ENCODE measurements at places on chromosomes 16 and 17.
A peak's percentile ranks its signal among the peaks of the same experiment; 100 is the strongest.

- peak; percentile 88 for DNase-seq
Measured at GRCh38 chr16:49281843-49282642, 405 bp upstream of the CBLN1 start.

DNA sequence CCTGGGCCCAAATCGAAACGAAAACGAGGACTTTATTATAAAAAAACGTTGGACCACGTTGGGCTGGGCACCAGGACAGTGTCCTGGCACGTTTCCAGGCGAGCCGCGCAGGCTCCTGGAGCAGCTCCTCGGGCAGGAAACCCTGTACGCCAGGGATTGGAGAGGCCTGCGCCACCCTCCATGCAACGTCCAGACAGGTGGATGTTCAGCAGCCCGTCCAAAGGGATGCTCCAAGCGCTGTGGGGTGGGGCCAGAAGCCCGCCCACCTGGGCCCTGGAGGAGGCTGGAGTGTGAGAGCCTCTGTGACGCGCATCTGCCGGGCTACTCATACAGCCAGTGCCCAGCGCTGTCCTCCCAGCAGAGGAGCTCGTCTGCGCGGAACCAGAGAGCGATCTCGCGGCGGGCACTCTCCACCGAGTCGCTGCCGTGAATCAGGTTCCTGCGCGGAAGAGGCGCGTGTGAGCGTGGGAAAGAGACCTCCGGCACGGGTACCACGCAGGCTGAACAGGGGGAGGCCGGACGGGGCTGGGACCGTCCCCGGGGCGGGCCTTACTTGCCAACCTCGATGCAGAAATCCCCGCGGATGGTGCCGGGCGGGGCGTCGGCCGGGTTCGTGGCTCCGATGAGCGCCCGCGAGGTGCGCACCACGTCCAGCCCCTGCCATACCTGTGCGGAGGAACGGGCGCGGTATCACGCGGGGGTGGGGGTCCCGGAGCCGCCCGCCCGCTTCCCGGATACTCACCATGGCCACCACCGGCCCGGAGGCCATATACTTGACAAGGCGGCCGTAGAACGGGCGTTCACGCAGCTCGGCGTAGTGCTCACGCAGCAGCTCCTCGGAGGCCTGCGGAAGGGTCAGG, 785 bp downstream of the NME3 start:
- DNase-seq: peak; percentile 37

DNA sequence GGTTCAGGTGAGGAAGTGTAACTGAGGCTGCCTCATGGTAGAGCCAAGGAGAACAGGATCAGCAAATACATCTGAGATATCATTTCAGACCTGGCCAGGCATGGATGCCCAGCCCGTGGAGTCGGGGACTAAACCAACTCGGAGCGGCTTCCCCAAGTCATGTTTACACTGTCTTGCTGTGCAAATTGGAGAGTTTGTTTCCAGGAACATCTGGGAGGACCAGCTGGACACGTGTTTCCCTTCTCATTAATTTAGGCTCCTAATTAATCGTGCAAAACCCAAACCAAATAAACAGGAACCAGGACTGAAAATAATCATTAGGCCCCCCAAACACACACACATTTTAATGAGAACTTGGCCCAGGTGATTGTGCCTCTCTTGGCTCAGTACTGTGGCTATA, 70.9 kb upstream of the SALL1 start:
- no peak for DNase-seq

- DNase-seq: no peak
Measured at GRCh38 chr16:67767953-67768352, 38.4 kb downstream of the RANBP10 start.

DNA sequence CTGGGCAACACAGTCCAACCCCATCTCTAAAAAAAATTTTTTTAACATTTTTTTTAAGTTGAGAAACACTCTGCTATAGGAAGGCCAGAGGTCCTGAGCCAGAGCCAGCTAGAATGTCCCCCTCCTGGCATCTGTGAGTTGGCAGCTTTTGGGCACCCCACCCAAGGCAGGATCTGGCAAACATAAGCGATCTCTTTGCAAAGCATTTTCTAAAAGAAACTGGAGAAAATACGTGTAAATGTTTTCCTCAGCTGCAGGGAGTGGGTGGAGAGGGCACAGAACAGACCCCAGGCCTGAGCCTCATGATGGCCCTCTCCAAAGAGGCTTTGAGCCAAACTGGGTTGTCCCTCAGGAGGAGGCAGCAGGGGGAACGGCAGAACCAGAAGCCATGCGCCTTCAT, 11.7 kb downstream of the CAVIN1 start:
- DNase-seq: no peak

DNA sequence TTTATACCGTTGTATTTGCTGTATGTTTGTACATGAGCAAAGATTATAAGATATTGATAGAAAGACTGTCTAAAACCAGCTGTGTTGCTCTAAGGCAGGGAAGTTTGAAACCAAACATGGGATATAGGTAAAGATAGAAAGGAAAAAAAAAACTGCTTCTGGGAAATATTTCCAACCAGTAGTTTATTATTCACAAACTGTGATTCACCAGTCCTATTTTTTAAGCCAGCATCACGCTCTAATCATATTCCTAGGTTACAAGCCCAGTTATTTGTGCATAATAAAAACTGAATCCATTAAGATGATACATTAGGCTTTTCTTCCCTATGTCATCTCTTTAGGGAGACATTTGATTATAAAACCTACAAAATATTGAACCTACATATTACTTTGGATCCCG, 4.0 kb downstream of the ERN1 start:
- no peak for DNase-seq

GRCh38 chr17:20797292-20797691, 217.8 kb downstream of the CDRT15L2 start:
- DNase-seq: no peak

GRCh38 chr16:81863630-81864352, 84.7 kb downstream of the PLCG2 start:
- DNase-seq: no peak

- no peak for DNase-seq
Measured at GRCh38 chr17:40978575-40979151, 5.5 kb downstream of the KRT40 start.

DNA sequence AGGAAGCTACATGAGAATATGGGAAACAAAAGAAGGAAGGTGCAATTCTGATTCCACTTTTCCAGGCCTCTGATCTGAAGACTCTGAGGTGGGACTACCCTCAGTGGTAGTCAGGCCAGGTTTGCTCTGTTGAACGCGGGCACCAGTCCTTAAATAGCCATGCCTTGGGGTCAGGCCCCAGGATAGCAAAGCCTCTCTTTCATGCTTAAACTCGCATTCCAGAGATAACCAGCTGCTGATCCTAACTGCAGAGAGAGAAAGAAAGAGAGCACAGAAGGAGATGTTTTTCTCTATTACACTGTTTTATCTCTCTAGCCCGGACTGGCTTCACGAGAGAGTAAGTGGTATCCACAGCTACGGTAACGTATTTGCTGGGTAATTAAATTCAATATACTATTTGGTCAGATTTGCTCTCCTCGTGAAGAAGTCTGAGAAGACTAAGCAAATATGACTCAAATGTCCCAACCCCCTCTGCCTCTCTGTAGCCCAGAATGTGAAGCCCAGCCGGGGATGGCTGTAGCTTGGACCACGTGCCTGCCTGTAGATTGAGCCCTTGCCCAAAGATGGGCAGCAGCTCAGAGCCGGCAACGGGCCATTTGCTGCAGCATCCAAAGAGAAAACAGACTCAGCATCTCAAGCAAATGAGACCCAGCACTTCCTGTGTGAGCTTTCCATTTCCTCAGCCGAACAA, 122.2 kb downstream of the SMG6 start:
- peak; percentile 80 for DNase-seq

DNA sequence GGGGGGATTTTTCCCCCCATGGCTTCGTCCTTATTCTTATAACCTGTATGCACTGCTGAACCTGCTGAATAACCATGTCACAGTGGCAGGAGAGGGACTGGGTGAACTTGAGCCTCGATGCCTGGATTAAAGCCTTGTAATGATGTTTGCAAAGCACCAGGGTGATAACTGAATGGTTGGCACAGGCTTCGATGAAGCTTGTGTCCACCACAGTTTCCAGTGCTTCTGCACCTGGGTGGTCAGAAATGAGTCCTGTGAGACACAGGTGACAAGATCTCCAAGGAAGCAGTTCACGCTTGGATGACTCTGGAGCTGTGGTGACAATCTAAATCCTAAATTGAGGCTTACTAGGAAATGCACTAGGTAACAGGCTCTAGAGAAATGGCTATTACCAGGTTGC, 729.3 kb downstream of the MAF start:
- no peak for DNase-seq

- DNase-seq: peak; percentile 42
Measured at GRCh38 chr17:57783338-57783742, 38.2 kb upstream of the CCDC182 start.

DNA sequence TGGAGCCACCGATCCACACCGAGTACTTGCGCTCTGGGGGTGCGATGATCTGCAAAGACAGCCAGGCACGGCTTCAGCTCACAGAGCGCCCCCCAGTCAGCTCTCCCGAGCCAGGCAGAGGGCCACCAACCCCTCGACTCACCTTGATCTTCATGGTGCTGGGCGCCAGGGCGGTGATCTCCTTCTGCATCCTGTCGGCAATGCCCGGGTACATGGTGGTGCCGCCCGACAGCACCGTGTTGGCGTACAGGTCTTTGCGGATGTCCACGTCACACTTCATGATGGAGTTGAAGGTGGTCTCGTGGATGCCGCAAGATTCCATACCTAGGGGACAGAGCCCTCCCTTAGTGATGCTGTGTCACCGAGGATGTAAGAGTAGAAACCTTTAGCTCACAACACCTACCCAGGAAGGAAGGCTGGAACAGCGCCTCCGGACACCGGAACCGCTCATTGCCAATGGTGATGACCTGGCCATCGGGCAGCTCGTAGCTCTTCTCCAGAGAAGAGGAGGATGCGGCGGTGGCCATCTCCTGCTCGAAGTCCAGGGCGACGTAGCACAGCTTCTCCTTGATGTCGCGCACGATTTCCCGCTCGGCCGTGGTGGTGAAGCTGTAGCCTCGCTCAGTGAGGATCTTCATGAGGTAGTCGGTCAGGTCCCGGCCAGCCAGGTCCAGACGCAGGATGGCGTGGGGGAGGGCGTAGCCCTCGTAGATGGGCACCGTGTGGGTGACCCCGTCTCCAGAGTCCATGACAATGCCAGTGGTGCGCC, 1.6 kb downstream of the ACTG1 start:
- no peak for DNase-seq

DNA sequence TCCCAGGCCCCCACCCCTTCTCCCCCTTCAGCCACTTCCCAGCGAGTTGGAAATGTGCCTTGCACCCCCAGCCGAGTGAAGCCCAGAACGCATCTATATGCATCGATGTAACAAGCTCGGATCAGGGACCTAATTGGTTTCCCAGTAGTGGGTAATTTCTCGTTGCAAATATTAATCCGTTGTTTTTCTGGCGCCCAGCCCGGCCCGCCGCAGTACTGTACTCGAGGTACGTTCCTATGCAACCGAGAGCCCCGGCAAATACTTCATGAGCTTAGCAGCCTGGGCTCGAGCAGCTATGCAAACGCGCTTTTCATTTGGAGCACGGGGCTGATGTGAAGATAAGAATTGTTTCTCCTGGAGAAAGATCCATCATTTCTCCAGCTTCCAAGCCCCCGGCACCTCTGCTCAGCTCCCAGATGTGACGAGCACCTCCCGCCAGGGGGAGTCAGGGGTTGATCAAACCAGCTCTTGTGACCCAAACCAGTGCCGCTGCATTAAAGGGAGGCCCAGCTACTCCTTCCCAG, 229.8 kb downstream of the KATNIP start:
- peak; percentile 70 for DNase-seq

GRCh38 chr17:57570724-57571344, 174.3 kb downstream of the CCDC182 start:
- DNase-seq: peak; percentile 38

DNA sequence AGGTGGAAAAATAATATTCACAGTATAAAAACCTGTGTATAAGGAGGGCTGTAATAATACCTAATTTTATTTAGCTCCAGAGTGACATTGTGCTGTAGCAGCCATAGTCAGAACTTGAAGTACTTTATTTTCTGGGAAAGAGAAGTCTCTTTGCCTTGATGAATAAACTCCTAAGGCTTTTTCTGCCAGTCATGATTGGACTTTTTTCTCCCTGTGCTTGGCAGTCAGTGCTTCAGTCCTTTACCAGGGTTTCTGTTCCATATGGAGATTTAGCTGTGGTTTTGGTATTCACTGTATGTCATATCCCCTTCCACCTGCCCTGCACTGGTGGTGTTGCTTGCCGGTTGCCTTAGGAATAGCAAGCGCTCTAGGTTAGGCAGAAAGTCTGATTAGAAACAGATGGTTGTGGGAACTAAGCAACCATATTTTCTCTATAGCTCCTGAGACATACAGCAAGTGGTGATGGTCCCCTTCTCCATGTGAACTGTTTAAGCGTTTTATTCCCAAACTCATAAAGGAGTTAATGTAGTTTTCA, 24.7 kb downstream of the DDX42 start:
- DNase-seq: no peak

DNA sequence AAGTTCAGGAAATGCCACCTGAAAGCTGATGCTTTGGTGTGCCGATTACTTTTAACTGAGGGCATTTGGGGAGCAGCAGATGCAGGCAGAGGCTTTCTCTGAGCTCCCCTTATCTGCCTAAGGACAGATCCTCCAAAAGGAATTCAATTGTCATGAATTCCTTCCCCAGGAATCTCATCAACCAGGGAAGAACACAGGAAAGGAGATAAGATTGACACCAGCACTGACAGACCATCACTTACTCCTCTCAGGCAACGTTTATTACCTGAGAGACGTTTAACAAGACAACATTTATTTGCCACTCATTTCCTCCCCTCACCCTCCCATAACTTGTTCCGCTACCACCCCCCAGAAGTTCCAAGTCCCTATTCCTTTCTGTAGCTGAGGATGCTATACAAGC, 17.6 kb upstream of the CDRT4 start:
- DNase-seq: no peak

- DNase-seq: peak; percentile 49
Measured at GRCh38 chr17:17305281-17305801, 2.2 kb downstream of the NT5M start.

- peak; percentile 48 for DNase-seq
Measured at GRCh38 chr17:49494986-49495841, at the start of gene NGFR. TSS of gene NGFR (plus strand) at chr17:49495293. CDS start at chr17:49495418, 125 bp downstream.

DNA sequence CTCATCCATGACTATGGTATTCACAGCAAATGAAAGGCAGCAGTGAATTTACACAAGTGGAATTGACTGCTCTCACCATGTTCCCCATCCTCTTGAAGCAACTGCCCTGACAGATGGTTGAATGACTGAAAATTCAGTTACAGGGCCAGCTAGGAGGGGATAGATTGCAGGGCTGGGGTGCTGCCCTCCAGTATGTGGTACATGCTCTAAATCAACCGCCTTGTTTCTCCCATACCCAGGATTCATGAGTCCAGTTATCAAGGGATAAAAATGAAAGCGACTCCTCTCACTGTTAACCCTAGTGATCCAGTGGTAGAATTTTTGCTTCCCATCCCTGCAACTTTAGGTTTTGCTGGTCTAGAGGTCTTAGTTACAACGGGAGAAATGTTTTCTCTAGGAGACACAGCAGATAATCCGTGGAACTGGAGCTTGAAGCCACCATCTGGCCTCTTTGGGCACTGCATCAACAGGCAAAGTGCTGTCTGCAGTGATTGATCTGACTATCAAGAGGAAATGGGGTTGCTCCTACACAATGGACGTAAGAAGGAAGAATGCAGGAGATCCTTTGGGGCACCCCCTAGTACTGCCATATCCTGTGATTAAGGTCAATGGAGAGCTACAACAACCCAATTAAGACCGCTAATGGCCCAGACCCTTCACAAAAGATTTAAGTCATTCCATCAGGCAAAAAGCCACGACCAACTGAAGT, 32.0 kb downstream of the SCPEP1 start:
- DNase-seq: peak; percentile 56
